Stimulated activated CD8-positive, alpha-beta memory T cell treated with anti-CD3 and anti-CD28 coated beads, Interleukin-4, amount 100 ng/mL, for 48 hours (primary cell): ENCODE measurements at places on chromosomes 3 and 15.

DNA sequence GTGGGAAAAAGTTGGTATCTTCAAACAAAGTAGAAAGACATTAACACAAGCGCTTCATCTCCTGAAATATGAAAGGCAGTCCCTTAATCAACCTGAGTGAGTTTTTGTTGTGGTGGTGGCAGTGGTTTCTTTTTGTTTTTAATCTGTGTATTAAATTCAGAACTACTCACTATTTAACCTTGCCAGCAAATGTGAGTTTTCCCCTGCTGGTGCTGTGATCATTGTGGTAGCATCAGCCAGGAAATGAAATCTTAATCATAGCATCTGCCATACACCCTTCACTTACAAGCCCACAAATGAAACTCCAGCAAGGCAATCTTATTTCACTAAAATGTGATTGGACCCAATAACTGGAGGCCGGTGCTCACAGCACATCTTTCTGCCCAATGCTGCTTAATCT, 229.7 kb downstream of the SHOX2 start:
- no peak for DNase-seq

GRCh38 chr3:155416500-155417118, 123.1 kb upstream of the STRIT1 start:
- no peak for DNase-seq

GRCh38 chr15:66770518-66771350, 68.7 kb downstream of the SMAD6 start:
- no peak for DNase-seq

DNA sequence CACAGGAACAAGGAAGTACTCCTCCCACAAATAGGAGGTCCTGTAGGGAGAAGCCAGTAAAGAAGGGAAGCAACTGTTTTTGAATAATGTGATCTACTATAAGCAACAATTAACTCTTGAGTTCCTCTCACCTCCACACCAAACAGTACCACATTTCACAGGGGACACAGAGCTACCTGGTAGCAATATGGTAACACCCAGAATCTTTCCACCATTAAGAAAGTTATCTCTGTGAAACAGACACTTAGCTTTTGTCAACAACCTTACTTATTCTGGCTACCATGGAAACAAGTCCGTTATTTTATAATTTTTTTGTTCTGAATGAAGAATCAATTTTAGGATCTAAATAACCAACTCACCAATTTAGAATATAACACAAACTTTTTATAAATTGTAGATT, 49.5 kb downstream of the TBL1XR1 start:
- no peak for DNase-seq

DNA sequence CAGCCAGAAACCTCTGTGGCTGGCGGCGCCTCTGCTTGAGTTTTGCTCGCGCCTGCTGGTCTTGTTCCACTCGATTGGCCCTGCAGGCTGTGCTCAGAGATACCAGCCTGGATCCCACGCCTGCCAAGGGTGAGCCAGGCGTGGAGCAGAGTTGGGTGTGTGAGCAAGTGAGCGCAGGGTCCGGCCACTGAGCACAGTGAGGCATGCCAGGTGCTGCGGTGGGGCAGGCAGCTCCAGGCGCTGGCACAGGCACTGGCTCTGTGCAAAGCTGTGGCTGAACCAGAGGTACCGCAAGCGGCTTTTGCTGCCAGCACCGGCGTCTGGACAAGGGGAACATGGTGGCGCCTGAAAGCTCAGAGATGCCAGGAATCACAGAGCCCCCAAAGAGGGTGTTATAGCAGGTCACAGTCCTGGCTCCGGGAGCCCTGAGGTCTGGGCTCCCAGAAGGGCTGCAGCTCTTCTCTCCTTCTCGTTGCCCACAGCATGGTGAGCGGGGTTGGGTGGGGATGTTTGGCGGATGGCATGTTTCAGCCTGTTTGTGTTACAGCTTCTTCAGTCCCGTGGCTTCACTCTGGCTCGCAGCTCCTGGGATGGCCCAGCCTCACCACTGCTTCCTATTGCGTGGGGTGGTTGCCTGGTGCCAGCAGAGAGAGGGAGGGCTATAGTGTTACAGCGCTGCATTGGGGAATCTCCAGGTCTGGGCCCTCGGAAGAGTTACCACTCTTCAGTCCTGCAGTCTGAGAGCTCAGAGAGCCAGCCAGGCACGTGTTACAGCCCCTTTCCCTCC, 73.9 kb downstream of the NR1D2 start:
- no peak for DNase-seq

GRCh38 chr3:10368512-10368911, 47.6 kb upstream of the SEC13 start:
- DNase-seq = no peak

- DNase-seq = no peak
These were observed 109.2 kb downstream of the CD47 start for GRCh38 chr3:107981471-107982111.

DNA sequence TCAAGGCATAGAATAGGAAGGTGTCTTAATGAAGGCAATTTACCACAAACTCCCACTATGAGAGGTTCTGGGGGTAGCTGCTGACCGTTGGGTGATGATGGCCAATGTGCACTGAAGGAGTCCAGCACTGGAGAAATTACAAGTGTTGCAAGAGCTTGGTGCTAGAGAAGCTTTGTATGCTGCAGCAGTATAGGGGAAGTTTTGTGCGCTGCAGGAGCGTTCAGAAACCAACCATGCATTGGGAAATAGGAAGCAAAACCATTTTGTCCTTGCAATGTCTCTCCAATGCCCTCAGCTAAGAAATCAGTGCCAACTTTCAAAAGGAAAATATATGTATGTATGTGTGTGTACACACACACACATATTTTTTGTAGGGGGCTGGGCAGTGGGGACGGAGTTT, 441.6 kb upstream of the NAALADL2 start:
- no peak for DNase-seq
